ENCODE measurements at places on chromosomes 13 and 19.

DNA sequence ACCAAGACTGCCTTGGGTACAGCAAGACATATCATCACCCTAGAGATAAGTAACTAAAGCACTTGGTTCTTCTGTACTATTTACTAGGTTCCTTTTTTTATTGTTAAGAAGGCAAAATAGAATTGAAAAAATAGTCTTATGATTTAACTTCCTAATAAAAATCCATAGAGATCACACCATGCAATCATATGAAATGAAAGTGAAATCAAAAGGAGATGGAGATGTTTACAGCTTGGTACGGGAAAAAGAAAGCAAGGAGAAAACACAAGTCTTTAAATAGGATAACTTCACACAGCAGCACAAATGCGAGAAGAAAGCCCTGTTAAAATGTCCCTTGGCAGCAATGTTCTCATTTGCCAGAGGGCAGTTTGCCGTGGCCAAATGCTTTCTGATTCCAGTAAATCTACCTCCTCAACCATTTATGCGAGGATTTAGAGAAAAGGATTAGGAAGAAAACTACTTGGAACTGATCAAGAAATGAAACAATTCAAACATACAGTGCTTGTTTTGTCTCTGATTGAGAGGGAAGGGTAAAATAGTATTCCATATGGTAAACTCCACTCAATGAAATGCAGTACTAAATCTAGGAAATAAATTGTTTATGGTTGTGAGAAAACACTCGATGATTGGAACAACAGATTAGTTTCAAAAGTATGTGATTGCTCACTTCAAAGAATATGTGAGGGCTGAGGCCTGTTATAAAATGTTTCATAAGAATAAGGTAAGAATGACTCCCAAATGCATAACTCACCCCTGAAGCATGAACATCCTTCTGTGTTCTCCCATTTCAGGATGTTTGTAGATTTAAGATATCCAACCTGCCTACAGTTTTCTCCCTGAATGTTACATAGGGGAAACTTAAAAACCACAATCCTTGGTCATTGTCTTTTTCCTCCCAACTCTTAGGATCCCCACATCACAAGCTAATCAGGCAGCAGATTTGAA lies 487.8 kb downstream of the DACH1 start:
- no peak for DNase-seq

GRCh38 chr13:100213576-100213975 lies 124.7 kb downstream of the PCCA start:
- no peak for DNase-seq

- peak; percentile 59 for DNase-seq
These were observed 5.9 kb downstream of the BORCS8 start for GRCh38 chr19:19185853-19186740.

DNA sequence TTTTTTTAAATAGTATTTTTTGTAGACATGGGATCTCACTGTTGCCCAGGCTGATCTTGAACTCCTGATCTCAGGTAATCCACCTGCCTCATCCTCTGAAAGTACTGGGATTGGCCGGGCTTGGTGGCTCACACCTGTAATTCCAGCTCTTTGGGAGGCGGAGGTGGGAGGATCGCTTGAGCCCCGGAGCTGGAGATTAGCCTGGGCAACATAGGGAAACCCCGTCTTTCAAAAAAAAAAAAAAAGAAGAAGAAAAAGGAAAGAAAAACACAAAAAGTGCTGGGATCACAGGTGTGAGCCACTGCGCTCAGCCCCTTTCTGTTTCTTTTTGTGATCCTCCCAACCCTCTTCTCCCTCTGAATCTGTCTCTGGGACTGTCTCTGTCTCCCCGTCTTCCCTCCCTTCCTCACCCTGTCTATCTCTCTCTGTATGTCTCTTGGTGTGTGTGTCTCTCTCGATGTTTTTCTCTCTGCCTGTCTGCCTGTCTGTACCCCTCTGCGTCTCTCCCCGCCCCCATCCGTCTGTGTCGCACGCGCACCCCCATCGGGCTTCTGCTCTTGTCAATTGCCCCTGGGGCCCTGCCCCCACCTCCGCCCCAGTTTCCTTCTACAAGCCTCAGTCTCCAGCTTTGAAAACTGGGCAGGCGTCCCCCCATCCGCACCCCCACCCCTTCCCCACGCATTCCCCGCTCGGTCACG lies 540 bp upstream of the ZFP36 start:
- DNase-seq: no peak

- DNase-seq: no peak
These were observed 2141.2 kb downstream of the PCDH9 start for GRCh38 chr13:65088906-65089305.

GRCh38 chr19:47156861-47157430 lies 26.3 kb downstream of the SAE1 start:
- no peak for DNase-seq

DNA sequence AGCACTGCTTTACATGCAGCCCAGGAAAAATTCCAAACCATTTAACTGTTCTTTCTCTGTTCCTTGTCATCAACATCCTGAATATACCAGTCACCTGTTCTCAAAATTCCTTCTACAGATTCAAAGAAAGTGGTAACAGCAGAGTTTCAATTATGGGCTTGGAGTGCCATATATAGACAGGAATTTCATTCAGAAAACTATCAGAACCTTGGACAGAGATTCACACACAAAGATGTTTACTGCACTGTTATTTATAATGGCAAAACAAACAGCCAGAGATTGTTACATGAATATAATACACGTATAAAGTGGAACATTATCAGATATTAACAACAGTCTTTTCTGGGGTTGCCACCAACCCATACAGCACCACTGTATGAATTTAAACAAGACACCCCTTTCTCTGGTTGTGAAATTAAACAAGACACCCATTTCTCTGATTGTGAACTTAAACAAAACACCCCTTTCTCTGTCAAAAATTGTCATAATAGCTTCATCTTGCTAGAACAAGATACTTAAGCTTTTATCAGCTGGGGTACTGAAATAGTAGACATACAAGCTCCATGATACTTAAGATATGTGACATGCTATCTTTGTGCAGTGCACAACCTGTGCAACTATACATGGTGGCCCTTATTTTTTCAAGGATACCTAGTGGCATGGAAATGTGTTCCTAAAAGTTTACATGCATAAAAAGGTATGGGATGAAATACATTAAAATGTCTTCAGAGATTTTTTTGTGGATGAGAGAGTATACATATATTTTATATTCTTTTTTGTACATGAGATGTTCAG lies 12.6 kb downstream of the CACNA1A start:
- no peak for DNase-seq

- DNase-seq: no peak
These were observed 11.7 kb downstream of the TRIP10 start for GRCh38 chr19:6751189-6751588.

DNA sequence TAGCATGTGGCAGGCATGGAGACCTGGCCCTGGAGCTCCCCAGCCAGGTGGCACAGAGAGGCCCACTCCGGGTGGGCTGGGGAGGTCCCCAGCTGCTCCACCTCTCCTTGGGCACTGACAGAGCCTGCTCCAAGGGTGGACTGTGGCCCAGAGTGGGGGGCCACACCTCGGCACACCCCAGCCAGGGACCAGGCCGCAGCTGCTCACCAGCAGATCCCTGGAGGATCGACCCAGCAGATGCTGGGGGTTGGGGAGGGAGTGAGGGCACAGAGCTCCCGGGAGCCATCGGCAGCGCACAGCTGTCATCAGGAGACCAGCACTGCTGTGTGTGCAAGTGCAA lies 72.0 kb upstream of the KCTD15 start:
- no peak for DNase-seq

Measured in fibroblast of skin of back (primary cell).